ENCODE measurements at places on chromosomes 13 and 19.

DNA sequence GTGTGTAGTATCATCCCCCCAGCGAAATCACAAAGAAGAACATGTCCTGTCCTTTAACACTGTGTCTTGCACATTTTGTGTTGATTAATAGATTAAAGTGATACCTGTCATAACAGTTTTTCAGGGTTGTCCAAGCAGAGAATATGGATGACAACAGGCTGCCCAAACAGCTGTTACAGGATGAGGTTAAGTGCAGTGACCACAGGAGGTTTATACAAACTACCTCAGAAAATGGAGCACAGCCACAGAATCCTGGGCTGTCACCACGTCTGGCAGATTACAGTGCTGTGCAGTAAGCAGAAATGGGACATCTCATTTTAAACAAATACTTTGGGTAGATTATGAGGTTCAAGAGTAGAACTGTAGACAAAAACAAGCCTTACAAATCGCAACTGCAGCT, 575.6 kb downstream of the DCT start:
- no peak for DNase-seq

GRCh38 chr19:10133596-10133995, 13.9 kb upstream of the EIF3G start:
- no peak for DNase-seq

DNA sequence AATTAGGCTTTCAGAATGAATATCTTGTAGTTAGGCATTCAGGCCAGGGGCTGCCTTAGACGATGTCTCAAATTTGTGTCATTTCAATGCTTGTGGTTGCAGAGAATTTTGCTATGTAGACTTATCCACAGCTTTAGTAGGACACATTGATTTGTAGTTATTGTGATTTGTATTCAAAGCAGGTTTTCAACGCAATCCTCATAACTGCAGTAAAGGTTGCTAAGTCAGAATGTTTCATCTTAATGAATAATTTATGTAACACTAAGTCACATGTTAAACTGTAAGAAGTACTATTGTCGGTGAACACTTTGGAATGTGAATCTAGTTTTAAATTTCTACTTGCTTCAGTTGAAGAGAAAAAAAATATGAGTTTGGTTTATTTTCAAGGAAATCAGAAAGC, 1117.2 kb upstream of the SPRY2 start:
- DNase-seq = no peak

GRCh38 chr13:110359840-110360301, 52.8 kb downstream of the COL4A2 start:
- no peak for DNase-seq

- DNase-seq = no peak
These were observed 692.7 kb downstream of the UQCRFS1 start for GRCh38 chr19:28519952-28520861.

DNA sequence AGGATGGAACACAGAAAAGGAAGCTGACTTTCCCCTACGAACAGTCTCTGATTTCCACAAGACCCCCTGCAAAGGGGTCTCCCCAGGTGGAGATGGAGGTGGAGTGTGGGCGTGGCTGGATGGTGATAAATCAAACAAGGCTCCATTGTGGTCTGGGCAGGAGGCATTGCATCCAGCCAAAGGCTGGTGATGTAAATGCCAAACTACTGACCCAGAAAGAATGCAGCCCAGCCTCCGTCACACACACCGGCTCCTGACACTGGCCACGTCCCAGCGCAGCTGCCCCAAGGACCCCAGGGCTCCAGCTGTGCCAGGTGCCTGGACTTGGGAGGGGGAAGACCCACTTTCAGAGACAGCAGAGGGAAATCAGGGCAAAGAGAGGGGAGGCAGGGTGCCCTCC, 6.3 kb downstream of the SLC7A1 start:
- DNase-seq = no peak

- no peak for DNase-seq
These were observed 93.1 kb downstream of the SPACA7 start for GRCh38 chr13:112469071-112469745.

DNA sequence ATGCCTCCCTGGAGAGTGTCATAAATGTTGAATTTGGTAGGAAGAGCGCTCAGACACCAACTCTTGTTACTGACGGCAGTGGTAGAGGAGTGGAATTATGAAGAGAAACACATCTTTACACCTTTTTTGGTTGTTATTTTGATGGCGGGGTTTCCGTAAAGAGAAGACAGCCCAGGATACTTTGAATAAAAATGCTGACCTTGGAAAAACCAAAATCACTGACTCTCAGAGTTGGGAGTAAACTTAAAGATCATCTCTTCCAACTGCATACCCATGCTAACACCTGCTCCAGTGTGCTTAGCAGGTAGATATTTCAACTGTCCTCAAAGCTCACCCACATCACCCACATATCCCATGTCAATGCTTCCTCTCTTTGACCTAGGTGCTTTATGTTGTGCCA, 498.6 kb downstream of the LIG4 start:
- DNase-seq = no peak

DNA sequence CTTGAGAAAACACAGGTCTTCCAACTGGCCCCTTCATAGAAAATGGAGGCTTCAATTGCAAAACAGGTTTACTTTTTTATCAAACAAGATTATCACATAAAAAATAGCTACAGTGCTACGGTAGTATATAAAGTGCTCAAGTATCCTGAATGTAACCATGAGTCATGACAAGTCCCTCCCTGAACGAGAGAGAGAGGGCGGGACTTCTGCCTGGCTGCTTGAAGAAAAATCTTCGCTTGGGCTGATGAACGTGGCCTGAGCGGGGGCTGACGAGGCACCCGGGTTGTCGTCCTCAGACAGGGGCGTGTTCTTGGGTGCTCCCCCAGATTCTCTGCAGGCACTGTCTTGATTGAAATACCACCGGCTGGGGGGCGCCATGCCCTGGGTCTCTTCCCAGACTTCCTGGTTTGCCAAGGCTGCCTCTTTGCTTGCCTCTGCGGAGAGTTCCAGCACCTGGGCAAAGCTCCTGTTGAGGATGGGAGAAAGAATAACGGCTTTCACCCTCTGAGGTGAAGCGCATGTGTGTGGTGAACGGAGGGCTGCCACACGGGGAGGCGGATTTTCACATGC, 23.2 kb upstream of the CPAMD8 start:
- no peak for DNase-seq

DNA sequence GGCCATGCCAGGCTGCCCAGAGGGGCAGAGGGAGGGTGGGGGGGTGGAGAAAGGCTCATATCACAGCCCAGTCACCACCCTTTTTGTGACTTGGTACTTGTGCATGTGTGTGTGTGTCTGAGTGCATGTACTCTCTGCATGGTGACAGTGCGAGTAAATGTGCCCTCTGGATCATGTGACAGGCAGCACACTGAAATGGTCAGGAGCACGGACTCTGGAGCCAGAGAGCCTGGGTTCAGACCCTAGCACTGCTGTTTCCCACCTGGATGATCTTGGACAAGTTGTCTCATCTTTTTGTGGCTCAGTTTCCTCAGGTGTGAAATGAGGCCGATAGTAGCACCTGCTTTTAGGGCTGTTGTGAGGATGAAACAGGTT, 2.0 kb downstream of the CIC start:
- no peak for DNase-seq

Data from Right ventricle myocardium inferior (tissue), 1 donor.